ENCODE measurements at places on chromosomes 5 and 9. TPM values are rescaled to one million over a fixed set of nuclear protein-coding genes. Genes with fewer than 3 reads are reported as not detected.

DNA sequence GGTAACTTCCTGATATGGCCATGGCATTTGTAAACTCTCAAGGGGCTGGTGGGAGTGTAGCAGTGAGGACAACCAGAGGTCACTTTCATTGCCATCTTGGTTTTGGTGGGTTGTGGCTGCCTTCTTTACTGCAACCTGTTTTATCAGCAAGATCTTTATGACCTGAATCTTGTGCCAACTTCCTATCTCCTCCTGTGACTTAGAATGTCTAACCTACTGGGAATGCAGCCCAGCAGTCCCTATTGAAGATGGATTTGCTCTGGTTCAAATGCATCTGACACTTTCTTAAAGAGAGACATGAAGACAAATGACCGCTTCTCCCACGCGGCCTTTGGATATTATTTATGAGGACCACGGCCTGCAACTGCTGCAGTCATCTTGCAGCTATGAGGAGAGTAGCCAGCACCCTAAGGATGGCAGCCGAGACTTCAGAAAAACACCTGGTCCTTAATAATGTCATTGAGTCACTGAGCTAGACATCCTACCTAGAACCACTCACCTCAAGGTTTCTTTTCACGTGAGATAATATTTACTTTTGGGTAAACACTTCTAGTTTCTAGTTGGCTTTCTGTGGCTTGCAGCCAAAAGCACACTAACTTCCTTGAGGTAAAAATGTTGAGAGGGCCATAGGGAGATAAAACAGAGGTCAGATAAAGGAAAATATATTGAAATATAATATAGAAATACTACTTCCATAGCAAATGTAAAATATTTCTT, 28.2 kb downstream of the CETN3 start:
- DNase-seq = peak; percentile 61

GRCh38 chr9:78676009-78676408, 379.1 kb downstream of the PSAT1 start:
- no peak for DNase-seq

- no peak for DNase-seq
Measured at GRCh38 chr5:5533927-5534326, 111.5 kb downstream of the ICE1 start.

DNA sequence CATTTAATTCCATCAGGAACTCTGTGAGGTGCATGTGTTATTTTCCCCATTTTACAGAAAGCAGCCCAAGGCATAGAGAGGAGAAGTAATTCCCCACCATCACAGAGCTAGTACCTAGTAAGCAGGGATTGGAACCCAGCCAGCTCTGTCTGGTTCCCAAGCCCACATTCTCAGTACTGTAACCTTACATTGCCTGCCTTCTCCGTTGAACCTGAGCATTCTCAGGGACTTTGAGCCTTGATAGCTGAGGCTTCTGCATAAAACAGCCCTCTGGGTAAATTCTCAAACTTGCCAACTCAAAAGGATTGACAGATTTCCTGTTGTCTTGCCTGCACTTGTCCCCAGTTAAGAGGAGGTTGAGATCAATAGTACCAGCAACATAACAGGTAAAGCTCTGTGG, 9.2 kb upstream of the GLE1 start:
- DNase-seq = no peak

DNA sequence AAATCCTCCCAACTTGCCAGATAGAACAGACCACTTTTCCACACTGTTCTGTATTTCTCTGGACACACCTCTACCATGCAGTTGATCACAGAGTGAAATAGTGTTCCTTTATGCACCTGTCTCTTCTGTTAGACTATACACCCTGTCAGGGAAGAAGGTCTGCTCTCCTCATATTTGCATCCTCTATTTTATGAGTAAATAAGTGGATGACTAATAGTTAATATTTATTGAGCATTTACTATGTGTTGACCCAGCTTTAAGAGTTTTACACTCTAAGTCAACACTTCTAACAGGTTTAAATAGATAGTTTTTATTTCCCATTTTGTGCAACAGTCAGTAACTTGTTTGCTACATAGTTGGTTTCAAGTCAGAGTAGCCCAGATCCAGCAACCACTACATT, 452.8 kb upstream of the MPDZ start:
- no peak for DNase-seq

DNA sequence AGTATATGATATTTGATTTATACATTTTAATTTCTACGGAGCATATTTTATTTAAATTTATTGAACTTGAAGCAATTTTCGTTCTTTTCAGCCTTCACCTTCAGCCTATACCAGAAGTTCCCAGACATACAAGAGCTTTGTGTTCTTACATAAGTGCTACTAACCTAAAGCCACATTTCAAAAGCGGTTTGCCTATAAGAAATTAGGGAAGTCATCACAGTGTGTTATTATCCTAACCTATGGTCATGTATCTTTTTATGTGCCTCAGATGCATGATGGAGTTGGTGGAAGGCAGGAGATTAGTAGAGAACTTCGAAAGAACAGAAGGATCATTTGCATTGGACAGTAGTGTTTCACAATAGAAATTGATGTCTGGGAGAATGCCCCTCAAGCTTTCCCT, 3.1 kb downstream of the KIF2A start:
- DNase-seq = no peak

Gene SAPCD2
- total RNA-seq = 1.7 TPM
